ENCODE measurements at places on chromosomes 2 and 18.

DNA sequence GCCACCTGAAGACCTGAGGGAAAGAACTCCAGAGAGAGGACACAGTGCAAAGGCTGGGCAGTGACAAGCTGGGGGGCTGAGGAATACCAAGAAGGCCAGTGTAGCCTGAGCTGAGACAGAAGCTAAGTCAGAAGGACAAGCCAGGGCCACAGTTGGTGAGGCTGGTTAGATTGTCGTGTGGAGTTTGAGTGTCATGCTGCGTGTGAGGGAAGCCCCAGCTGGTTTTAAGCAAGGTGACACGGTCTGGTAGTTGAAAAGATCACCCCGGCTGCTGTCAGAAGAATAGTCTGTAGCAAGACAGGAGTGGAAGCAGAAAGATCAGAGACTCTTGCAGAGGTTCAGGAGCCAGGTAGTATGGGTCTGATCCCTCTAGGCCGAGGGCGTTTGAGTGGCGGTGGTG, 50.6 kb upstream of the RMDN2 start:
- no peak for DNase-seq

GRCh38 chr2:201467666-201468065, 16.1 kb downstream of the STRADB start:
- DNase-seq, result no peak

GRCh38 chr18:39208729-39209128, 1643.1 kb upstream of the CELF4 start:
- no peak for DNase-seq

DNA sequence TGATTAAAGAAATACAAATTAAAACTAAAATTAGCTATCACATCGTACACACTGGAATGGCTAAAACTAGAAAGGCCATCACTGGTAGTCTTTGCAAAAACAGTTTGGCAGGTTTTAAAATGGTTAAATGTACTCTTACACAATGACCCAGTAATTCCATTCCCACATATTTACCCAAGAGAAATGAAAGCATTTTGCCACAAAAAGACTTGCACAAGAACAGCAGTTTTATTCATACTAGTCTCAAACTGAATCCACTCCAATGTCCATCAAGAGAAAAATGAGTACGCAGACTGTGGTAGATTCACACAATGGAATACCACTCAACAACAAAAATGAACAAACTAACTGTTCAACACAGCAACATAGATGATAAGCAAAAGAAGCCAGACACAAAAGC, 29.1 kb downstream of the SP140L start:
- no peak for DNase-seq

DNA sequence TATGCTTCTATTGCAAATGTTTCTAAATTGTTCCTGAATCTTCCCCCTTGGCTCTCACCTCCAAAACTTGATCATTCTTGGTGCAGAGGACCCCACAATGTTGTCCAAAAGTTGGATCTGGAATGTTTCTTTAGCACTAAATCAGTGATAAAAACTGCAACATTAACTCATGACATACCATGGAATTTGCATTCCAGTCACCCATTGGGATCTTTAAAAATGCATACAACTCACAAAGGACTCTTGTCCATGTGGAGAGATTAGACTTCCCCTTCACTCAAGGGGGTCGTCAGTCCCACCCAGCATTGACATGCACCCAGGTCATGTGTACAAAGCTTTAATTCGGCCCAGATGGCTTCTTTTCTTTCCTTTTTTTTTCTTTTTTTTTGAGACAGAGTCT, 169.3 kb downstream of the SETBP1 start:
- no peak for DNase-seq

GRCh38 chr2:177711483-177712265, 319.1 kb downstream of the AGPS start:
- no peak for DNase-seq

DNA sequence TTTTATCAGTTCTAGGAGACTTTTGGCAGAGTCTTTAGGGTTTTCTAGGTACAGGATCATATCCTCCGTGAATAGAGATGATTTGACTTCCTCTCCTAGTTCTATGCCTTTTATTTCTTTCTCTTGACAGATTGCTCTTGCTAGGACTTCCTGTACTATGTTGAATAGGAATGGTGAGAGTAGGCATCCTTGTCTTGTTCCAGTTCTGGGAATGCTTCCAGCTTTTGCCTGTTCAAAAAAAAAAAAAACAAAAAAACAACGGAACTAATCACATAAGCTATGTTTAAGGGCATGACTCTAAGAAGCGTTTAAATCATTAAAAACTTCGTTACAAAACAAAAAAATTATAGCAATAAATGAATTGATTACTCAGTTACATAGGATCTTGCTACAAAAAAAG, 145.7 kb downstream of the NUP35 start:
- no peak for DNase-seq

DNA sequence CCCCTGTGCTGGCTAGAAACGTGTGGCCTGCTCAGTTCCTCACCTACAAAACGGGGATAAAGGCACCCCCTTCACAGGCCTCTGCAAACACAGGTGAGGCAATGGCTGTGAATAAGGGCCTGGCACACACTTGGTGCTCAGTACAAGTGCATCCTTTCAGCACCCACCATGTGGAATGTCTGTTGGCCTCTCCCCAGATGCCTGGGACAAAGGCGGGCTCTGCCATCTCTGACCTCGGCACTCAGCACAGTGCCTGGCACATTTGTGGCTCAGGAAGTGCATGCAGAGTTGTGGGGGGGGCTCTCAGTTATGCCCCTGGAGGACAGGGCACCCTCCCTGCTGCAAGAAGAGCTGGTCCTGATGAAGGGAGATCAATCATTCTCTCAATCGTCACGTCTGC, 224.6 kb upstream of the RAB6C start:
- no peak for DNase-seq

GRCh38 chr2:45273412-45274249, 264.4 kb upstream of the SIX2 start:
- no peak for DNase-seq

GRCh38 chr2:182906454-182906853, 40.0 kb upstream of the FRZB start:
- no peak for DNase-seq

DNA sequence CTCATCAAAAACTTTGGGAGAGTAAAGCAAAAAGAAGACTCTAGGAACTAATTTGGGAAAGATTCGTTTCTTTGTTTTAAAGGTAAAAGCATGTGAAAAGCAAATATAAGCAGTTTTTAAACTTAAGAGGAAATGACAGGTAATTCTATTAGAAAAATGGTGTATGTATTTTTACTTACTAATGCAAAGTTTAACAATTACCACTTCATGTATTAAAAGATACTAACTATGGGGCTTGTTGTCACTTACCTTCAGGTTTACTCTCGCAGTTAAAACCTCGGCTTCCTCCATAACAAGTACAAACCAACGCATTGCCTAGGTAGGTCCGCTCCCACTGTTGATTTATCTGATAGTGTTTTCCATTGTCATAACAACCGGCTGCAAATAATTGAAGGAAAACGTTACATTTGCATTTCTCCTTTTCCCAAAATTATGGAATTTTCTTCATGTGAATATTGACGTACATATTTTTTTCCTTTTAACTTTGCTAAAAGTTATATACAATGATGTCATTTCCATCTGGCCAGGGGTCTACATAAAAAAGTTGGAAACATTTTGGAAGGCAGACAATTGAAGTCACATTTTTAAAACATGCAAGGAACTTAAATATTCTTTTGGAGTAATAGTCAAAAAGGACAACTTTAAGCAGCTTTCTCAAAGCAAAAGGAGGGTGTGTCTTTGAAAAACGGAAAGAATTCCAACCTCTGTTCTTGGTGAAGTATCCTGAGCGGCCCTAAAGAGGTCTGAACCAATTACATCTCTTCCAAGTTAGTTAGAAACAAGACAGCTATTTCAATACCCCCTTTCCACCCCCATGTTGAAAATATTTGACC, 1.2 kb downstream of the FN1 start:
- DNase-seq, result no peak

DNA sequence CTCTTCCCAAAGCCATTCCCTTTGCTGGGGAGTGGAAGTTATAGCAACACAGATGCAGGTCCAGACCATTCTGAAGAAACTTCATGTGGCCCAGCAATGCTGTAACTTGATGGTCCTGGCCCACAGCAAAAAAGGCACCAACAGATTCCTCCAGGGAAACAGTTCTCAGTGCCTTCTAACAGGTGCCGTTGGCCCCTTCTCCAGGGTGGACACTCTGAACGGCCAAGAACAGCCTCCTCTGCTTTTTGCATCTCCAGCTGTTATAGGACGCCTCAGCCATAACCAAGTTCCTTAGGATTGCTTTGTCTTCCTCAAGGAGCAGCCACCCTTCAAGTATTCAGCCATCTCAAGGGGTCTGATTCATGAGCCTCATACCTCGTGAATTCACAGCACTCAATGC, 38.0 kb downstream of the MARCO start:
- no peak for DNase-seq

DNA sequence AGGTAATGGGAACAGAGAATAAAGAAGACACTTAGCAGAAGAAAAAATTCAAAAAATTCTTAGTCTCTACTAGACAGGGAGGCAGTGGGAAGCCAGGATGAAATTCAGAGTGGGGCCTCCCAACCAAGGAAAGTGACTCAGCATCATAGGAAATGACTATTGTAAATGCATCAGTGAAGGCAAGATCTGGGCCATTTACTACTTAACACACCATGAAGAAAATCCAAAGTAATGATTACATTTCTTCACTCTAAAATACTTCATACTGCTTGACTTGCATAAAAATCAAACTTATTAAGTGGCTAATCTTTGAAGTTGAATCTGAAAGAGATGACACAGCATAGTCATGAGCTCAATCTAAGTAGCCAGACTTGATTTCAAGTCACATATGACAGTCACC, 405.8 kb upstream of the SLC39A10 start:
- DNase-seq, result no peak

DNA sequence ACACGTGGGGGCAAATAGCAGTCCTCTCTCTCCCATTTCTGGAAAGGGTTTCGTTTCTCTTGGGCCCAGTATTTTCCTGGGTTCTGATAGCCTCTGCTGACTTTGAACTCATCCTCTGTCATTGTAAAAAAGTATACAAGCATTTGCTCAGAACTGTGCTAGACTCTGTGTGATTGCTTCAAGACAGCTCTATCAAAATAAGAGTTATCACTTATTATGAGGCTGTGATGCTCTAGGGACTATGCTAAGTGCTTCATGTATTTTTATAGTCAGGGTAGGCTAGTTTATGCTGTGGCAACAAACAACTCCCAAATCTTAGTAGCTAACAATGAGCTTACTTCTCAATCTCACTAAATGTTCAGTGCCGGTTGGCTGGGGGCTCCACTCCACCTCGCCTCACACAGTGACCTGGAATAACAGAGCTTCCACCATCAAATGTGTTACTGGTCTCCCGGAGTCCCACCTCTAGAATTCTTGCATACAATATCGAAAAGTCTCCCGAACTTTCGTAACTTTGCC, 110.8 kb upstream of the CDC42EP3 start:
- no peak for DNase-seq

DNA sequence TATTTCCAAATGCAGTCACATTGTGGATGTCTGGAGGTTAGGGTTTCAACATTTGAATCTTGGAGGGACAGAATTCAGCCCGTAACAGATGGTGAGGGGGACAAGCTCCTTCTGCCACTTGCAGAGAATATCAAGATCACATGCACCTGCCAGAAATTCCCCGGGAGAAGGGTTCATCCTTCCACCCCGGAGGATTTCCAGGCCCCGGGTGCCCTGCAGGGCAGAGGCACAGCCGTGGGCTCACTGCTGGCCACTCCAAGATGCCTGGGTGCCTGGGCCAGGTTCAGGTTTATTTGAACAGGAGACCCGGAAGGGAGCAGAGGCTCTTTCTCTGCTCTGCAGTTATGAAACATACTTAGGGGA, 38.2 kb upstream of the MGAT4A start:
- DNase-seq, result no peak

DNA sequence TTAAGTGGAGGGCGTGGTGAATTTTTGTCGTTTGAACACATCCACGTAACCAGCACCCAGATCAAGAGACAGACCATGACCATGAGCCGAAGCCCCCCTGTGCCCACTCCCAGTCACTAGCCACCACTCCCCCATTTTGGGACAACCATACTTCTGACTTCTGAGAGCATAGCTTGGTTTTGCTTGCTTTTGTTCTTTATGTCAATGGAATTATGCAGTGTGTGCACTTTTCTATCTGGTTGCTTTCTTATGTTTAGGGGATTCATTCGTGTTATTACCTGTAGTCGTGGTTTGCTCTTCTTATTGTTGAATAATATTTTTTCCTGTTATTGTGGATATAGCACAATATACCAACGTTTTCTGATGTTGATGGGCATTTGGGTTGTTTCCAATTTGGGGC, 141.7 kb downstream of the GLI2 start:
- no peak for DNase-seq

DNA sequence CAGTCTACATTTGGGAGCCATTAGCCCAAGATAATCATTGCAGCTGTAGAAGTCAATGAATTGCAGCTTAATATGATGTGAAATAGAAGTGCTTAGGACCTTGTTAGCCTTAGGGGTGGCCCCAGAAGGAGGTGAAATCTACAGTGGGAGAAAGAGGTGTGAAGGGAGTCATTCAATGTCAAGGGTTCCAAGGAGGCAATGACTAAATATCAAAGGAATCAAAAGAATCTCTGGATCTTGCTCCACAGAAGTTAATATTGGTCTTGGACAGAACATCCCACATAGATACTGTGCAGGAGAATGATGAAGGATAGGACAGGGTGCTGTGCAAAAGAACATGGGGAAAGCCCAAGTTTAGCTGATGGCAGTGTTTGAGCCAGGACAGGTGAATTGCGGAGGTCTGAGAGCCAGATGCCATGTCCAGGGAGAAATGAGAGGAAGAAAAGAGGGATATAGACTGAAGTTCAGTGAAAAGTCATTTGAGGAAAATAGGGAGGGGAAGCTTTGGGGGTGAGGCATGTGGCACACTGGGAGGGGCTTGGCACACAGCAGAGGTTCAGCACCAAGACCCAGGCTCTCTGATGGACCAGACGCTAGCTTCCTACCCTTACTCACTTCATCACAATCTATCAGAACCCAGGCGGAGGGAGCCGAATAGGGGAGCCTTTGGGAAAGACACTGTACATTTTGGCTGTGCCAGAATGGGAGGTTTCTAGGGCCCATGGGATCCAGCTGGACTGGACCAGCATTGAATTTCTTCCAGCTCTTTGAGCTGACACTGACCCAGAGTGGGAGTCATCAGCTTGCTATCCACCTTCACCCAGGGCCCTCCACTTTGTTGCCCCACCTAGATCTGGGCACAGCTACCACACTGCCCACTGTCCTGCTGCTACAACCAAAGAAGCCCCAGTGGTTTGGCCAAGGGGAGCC, 2.2 kb downstream of the IL1F10 start:
- no peak for DNase-seq

Data from amniotic stem cell (primary cell).